ENCODE measurements at places on chromosomes 1 and 21.

GRCh38 chr1:165501970-165502348 lies 41.8 kb upstream of the LRRC52 start:
- no peak for DNase-seq

DNA sequence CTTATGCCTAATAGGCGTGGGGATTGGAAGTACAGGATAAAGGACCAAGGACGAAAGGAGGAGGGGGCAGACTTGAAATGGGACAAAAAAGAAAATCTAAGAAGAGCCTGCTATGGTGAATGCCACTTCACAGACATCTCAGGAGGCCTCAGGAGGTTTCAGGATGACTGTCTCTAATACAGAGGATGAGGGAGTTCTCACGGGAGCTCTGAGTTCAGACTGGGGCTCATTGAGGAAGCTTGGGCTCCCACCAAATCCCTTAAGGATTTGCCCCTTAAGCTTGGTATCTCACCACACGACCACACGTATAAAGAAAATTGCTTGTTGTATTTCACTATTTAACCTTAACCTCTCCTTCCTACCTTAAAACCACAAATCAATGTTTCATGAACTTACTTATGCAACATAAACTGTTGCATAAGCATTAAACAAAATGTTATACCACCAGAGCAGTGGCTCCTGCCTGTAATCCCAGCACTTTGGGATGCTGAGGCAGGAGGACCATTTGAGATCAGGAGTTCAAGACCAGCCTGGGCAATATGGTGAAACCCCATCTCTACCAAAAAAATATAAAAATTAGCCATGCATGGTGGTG lies 12.4 kb downstream of the SLC30A1 start:
- no peak for DNase-seq

DNA sequence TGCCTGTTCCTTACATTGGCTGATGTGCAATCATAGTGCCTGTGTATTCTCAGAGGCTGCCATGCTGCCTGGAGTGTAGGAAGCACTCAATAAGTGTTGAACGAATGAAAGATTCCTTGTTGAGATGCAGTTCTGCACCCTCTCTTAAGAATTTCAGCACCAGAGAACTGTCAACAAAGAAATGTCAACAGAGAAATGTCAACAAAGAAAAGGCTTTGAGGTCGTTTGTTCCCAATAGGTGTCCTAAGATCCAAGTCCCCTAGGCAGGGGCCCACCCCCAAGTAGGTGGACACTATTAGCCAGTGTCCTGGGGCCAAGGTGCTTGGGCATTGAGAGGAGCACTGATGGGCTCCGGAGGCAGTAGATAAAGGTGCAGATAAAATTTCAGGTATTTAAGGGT lies 12.6 kb downstream of the KCND3 start:
- DNase-seq, result no peak

GRCh38 chr21:39362733-39363132 lies 13.8 kb upstream of the HMGN1 start:
- DNase-seq, result no peak

GRCh38 chr1:235136111-235136510 lies 7.5 kb upstream of the TOMM20 start:
- DNase-seq, result no peak

GRCh38 chr1:83901547-83902155 lies 97.3 kb downstream of the TTLL7 start:
- DNase-seq, result no peak

DNA sequence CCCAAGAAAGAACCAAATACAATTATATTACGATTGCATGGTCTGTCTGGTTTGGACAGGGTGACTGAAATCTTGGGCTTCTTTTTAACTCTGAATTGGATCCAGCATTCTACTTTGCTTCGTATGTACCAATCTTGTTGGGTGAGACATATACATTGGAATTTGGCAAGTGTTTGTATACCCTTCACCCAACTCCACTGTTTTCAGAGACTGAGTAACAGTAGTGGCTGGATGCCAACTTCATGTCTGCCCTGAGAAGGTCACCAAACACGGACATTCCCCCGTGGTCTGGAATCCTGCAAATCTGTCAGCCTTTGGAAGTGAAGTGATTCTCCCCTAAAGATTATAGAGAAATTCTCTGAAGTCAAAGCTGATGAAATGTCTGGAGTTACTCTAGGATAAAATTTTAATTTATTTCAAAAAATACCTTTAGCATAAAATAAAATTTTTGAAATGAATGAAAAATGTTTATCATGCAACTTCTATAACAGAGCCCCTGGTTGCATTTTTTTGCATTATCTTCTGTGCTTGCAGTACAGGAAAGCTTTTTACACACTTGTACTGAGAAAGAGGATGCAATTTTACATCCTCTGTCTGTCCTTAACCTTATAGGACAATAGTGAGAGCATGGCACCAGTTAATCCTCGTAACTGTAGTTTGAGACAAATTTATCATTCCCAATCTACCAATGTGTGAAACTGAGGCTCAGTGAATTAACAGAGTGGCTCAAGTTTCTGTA lies 201.8 kb downstream of the DISC1 start:
- no peak for DNase-seq

GRCh38 chr21:38897532-38898421 lies 92.0 kb downstream of the ETS2 start:
- no peak for DNase-seq

- no peak for DNase-seq
Measured at GRCh38 chr1:203526572-203526971, 32.6 kb downstream of the OPTC start.

DNA sequence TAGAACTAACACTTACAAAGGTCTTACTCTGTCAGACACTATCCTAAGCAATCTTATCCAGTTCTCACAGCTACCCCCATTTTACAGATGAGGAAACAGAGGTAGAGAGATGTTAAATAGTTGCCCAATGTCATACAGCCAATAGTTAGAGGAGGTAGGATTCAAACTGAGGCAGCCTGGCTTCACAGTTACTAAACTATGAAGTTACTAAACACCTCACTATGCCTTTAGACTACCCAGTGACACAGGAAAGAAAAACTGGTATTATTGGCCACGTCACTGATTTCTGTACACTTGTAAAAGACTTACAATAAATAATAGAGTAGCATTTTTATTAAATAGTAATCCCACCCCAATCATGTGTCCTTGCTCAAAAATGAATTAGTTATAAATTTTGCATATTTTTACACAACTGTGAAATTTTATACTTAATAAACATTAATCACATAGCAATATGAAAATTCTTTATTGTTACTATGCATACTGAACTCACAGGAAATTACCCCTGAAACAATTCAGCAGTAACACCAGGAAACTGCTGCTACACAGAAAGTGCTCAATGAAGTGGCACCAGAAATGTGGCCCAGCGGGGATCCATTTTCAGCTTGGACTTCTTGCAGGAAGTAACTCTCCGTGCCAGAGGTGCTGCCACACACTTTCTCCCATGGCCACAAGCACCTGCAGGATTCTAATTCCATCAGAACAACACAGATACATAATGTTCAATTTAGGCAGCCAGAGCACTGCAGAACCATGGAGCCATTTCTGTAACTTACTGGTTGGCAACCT lies 69.4 kb downstream of the VAV3 start:
- DNase-seq, result no peak

GRCh38 chr1:219120624-219121544 lies 52.8 kb upstream of the LYPLAL1 start:
- DNase-seq, result no peak

DNA sequence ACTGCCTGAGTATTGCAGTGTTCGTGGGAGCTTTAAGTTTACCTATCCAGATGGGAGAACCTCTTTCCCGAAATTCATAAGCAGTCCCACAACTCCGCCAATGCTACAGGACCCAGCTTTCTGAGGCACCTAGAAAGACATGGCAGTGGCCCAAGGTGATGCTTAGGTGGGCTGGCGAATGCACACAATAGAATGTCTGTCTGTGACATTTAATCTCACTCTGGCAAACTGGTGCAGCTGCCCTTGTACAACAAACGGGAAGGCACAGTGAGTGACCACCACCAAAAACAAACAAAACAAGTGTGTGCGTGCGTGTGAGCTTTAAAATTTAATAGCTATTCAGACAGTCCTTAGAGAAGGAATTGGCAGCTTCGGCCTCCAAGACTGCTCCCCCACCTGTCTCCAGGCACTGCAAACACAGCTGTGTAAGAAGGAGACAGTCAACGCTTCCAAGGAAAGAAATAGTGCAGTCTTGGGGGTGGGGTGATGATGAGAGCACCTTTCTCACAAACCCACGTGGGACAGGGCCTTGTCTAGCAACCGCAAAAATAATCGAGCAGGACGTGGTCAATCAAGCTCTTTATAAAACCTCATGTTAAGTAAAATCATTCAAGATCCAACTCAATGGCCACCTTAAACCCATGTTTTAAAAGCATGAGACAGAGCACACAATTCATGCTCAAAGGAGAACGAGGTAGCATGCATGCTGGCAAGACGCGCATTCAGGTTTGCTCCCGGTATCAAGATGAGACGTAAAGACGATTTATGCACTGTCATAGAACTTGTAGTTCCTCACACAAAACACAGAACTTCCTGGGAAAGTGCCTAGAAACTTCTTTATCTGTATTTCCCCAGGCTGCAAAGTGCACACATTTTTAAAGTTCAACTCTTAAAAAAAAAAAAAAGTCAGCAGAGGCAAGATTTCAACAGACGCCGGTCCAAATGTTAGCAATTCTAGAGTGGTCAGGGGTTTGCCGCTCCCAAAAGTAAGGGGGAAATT lies 84.1 kb downstream of the TM2D1 start:
- no peak for DNase-seq

DNA sequence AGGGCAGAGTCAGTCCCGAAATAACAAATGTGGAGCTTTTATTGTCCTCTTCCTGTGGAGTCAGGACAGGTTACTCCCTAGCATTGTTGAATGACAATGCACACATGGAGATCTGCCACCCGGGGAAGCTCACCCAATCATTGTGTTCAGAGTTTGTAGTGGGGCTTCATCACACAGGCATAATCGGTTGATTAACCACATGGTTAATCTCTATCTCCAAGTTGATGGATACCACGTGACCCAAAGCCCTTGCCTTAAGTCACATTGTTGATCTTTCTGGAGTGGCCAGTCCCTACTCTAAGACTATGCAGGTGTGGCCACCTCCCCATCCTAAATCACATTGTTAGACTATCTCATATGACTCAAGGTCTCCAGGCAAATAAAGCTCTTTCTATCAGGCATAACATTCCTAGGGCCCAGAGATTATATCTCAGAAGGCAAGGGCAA lies 2.6 kb upstream of the C1orf141 start:
- no peak for DNase-seq

DNA sequence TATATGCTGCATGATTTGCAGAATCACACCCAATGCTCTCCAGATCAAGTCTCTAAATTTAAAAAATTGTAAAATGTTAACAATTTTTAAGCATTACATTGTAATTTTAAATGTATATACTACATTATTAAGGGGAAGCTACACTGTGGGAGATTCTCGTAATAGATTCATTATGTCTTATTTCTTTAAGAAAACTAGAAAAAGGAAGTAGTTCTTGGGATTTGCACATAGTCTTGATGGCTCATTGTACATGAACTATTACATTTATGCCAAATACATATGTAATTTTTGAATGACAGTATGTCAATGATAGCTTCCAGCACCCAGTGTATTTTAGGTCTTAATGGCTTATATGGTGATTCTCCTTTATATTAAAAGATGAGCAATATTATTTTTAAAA lies 250.3 kb downstream of the PTPRC start:
- DNase-seq, result no peak

DNA sequence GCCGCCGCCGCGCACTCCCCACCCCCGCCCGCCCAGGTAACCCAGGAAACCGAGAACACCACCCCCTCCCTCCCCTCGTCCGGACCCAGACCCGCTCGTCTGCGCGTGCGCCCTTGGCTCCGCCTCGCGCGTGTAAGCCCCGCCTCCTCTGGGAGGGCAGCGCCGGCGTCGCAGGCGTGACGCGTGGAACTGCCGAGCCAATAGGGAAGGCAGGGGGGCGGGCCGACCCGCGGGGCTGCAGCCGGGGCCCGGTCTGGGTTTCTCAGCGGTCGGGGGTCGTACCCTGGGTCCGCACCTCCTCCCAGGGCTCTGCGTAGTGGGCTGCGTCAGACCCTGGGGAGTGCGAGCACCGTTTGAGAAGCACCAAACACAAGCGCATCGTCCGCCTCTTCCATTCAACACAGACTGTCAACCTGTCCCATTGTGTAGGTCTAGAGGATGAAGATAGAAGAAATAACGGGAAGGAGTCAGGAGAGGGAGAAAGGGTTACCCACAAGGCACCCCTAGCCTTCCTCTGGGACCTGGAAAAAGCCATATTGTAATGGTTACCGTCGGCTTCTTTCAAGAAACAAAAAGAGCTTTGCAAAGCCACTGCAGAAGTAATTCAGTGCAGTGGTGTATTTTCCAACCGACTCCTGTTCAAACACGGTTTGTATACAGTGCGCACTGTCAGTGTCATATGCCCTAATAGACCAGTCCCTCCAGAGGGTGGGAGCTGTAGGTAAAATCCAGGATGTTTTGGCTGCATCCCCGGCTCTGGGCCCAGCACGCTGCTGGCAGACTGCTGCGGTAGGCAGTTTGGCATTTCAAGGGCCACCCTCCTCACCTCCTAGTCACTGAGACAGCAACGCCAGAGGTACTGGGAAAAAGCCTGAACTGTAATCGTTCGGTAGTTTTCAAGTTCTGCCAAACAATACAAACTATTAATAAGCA lies 473 bp upstream of the LYST start:
- DNase-seq, result peak; percentile 99

DNA sequence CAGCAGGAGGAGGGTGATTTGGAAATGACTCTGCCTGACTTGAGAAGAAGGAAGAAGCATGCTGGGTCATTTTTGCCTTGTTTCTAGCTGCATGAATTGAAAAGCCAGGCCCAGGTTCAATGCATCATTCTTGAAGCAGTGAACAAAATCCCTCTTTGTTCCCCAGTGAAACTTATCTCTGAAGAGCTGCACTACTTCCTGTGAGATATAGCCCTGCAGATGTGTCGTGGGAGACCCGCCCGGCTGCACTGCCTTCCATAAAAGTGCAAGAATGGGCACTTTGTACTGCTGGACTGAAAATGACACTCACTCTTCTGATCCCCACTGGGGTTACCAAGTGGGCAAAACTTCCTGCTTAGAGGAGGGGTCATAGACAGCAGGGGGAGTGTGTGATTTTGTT lies 249.2 kb upstream of the NFIA start:
- no peak for DNase-seq

- DNase-seq, result no peak
Measured at GRCh38 chr1:22787636-22788035, 77.0 kb downstream of the EPHB2 start.

- DNase-seq, result no peak
Measured at GRCh38 chr1:206514813-206515387, 7.6 kb downstream of the RASSF5 start.

- no peak for DNase-seq
Measured at GRCh38 chr1:198637157-198637556, 1.7 kb upstream of the PTPRC start.

GRCh38 chr1:209883341-209883971 lies 54.6 kb upstream of the SYT14 start:
- DNase-seq, result no peak

GRCh38 chr21:43021756-43022600 lies 47.6 kb downstream of the PKNOX1 start:
- no peak for DNase-seq

DNA sequence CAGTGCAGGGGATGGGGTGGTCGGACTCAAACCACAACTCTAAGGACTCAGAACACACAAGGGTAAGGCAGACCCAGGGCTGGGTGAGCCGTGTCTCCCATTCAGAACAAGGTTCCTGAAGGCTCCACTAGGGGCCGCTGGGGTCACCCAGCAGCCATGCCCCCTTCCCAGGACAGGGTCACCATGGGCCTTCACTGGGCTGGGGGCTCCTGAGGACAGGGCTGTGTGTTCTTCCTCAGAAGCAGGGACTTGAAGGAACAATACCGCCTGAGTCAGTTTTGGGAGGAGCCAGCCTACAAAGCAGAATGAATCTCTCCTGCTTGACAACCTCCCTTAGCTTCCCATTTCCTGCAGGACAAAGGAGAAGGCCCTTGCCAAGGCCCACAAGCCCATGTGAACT lies 15.4 kb downstream of the RIMS3 start:
- DNase-seq, result no peak

All from activated gamma-delta T cell (primary cell).